ENCODE measurements at places on chromosomes 1 and 21. TPM values are rescaled to one million over a fixed set of nuclear protein-coding genes. Genes with fewer than 3 reads are reported as not detected.

DNA sequence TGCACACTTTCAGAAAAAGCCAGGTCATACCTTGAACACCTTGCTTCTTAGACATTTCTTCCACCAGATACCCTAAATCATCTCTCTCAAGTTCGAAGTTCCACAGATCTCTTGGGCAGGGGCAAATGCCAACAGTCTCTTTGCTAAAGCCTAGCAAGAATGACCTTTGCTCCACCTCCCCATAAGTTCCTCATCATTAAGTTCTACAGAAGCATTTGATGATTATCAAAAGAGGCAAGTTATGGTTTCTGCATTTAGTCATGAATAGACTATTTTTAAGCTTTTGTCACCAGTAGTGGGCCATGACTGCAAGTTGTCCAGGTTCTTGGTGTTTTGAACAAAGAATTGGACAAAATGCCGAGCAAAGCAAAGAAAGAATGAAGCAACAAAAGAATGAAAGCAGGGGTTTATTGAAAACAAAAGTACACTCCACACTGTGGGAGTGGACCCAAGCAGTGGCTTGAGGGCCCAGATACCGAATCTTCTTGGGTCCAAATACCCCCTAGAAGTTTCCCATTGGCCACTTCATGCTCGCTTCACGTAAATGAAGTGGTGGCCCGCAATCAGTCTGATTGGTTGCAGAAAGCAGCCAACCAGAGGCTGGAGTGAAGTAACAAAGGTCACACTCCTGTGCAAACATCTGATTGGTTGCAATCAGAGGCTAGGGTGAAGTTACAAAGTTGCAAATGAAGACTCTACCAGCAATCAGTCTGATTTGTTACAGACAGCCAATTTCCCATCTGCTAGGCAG, 9.8 kb upstream of the EGLN1 start:
- H3K27ac ChIP-seq = no peak overlapping the region
- H3K36me3 ChIP-seq = no peaks in the 10 kb centered on the region
- DNase-seq = no peak
- peaks cover 36% of the 10 kb centered on the region for H3K27me3 ChIP-seq
- H3K4me3 ChIP-seq = no peak overlapping the region
- H3K4me1 ChIP-seq = peaks cover 1% of the 10 kb centered on the region

DNA sequence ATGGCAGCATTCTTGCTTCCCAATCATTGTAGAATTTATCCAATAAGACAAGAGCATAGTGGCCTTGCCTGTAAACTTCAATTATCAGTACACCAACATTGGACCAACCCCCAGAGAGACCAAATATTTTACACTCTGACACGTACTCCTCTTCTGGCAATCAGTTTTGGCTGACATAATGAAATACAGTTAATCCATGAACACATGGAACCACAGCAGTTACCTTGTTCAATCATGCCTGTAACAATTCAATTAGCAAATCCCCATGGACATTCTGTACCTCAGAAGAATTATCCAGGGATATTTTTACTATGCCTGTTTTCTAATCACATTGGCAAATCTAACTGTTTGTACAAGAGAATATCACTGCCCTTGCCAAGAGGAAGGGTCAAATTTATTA, 2162.0 kb downstream of the MRPL39 start:
- H3K27me3 ChIP-seq = no peaks in the 10 kb centered on the region
- no peak for DNase-seq
- H3K4me1 ChIP-seq = no peaks in the 10 kb centered on the region
- H3K36me3 ChIP-seq = no peaks in the 10 kb centered on the region

- no peak overlapping the region for H3K4me3 ChIP-seq
- no peaks in the 10 kb centered on the region for H3K36me3 ChIP-seq
- no peaks in the 10 kb centered on the region for H3K4me1 ChIP-seq
Measured at GRCh38 chr1:96880626-96881025, 159.0 kb downstream of the PTBP2 start.

DNA sequence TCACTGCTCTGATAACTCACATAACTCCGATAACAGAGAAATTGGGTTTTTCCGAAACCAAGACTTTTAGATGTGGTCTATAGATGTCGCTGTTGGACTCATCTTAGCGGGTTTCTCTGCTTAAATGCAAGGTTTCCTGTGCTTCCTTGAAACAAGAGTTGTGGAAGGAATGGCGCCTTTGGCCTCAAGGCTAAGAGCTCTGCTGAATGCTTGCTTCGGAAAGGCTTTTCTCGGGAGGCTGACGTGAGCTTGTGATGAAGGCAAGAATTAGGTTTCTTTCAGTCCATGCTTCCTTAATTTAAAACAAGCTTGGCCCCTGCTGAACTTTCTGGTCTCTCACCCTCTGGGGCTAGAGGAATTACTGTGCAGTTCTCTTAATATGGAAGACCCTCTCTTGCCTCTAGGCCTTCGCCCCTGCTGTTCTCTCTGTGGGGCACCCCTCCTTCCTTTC, 113.5 kb downstream of the MAP3K21 start:
- DNase-seq = no peak
- no peak overlapping the region for H3K4me3 ChIP-seq
- H3K27me3 ChIP-seq = peaks cover 13% of the 10 kb centered on the region

DNA sequence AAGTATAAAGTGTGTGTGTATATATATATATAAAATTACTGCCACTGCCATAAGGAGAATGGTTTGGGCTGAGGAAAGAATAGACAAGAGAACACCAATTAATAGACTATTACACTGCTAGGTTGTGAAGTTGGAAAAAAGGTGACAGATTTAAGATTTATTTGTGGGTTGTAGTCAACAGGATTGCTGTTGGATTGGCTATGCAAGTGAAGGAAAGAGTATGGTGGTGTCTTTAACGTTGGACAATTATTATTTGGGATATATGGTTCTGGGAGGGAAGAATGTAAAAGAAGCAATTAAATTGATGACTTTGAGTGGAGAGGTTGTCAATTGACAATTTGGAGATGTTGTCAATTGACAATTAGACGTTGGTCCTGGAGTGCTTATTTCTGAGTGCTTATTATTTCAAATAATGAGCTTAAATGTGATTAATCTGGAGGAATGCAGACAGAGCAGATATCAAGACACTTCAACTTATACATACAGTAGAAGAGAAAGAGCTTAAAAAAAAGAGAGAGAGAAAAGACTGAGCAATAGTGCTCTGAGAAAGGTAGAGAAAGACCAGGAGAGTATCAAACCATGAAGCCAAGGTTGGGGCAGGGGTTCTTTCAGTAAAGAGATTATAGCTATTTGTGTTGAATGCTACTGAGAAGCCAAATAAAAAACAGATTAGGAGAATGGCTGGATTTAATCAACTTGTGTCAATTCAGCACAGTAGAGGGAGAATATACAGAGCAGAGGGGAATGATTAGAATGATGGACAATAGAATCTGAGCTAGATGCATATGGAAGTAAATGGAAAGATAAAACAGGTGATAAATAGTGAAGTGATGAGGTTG, 9.7 kb downstream of the PTGS2 start:
- peaks cover 13% of the 10 kb centered on the region for H3K27me3 ChIP-seq
- no peak overlapping the region for H3K27ac ChIP-seq
- H3K4me1 ChIP-seq = no peaks in the 10 kb centered on the region
- DNase-seq = no peak
- H3K4me3 ChIP-seq = no peak overlapping the region

- H3K4me1 ChIP-seq = peaks cover 1% of the 10 kb centered on the region
- DNase-seq = no peak
- H3K4me3 ChIP-seq = no peak overlapping the region
- H3K27me3 ChIP-seq = no peaks in the 10 kb centered on the region
- peaks cover 2% of the 10 kb centered on the region for H3K36me3 ChIP-seq
Measured at GRCh38 chr1:43904660-43905551, 28.7 kb upstream of the ARTN start.

DNA sequence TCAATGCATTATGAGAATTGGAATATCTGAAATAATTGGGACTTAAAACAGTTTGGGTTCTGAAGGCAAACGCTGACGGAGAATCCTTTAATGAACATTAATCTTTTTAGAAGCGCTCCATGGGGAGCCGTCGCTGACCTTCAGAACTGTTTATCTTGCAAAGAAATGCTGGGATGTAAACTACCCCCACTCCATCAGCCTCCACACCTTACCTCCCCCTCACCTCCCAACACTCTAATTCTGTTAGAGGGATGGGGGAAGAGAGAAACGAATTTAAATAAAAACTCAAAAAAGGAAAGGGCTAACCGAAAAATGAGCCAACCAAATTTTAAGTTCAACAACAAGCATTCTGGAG, 44.1 kb upstream of the DNAJC6 start:
- H3K27me3 ChIP-seq = peaks cover 48% of the 10 kb centered on the region
- DNase-seq = no peak
- H3K4me1 ChIP-seq = peaks cover 33% of the 10 kb centered on the region
- no peak overlapping the region for H3K27ac ChIP-seq

Gene HAPLN2
- not detected for total RNA-seq

DNA sequence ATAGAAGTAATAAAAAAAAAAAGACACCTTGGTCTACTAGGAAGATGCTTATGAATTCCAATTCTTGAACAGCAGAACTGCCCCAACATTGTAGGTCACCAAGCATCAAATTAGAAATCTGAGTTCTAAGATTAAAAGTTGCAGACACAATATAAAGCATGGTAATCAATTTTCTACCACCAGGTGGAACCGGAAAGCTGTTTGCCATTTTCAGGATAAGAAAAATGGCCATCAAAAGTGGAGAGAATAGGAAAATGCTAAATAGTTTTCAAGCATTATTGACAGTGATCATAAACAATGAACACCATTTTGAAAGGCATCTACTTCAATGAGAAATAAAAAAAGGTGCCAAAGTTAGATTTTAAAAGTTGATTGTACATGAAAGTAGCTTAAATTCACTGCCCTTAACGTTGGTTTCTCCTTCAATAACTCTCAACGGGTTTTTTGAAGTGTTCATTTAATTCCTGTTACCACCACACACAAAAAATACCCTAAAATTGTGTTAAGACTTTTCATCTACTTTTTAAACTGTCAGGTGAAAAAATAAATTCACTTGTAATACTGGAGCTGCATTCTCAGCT, 252.9 kb downstream of the KCNT2 start:
- H3K4me1 ChIP-seq = no peaks in the 10 kb centered on the region
- no peak overlapping the region for H3K27ac ChIP-seq
- H3K36me3 ChIP-seq = no peaks in the 10 kb centered on the region
- DNase-seq = no peak
- no peaks in the 10 kb centered on the region for H3K27me3 ChIP-seq

GRCh38 chr1:44713321-44713781, 17.6 kb downstream of the RNU5D-1 start:
- no peak overlapping the region for H3K4me3 ChIP-seq
- no peak overlapping the region for H3K27ac ChIP-seq
- H3K4me1 ChIP-seq = peaks cover 32% of the 10 kb centered on the region
- H3K36me3 ChIP-seq = no peaks in the 10 kb centered on the region
- peaks cover 13% of the 10 kb centered on the region for H3K27me3 ChIP-seq
- no peak for DNase-seq

Gene ANGPTL1
- total RNA-seq = not detected

GRCh38 chr1:29607236-29607635, 370.9 kb downstream of the PTPRU start:
- H3K27me3 ChIP-seq = peaks cover 5% of the 10 kb centered on the region
- H3K36me3 ChIP-seq = no peaks in the 10 kb centered on the region
- H3K27ac ChIP-seq = no peak overlapping the region
- no peak overlapping the region for H3K4me3 ChIP-seq
- no peaks in the 10 kb centered on the region for H3K4me1 ChIP-seq

- no peaks in the 10 kb centered on the region for H3K4me1 ChIP-seq
- DNase-seq = no peak
- no peaks in the 10 kb centered on the region for H3K27me3 ChIP-seq
- H3K36me3 ChIP-seq = no peaks in the 10 kb centered on the region
- H3K27ac ChIP-seq = no peak overlapping the region
Measured at GRCh38 chr1:68000191-68000590, 50.2 kb downstream of the DIRAS3 start.

Gene NCF2
- 2.6 TPM for total RNA-seq

DNA sequence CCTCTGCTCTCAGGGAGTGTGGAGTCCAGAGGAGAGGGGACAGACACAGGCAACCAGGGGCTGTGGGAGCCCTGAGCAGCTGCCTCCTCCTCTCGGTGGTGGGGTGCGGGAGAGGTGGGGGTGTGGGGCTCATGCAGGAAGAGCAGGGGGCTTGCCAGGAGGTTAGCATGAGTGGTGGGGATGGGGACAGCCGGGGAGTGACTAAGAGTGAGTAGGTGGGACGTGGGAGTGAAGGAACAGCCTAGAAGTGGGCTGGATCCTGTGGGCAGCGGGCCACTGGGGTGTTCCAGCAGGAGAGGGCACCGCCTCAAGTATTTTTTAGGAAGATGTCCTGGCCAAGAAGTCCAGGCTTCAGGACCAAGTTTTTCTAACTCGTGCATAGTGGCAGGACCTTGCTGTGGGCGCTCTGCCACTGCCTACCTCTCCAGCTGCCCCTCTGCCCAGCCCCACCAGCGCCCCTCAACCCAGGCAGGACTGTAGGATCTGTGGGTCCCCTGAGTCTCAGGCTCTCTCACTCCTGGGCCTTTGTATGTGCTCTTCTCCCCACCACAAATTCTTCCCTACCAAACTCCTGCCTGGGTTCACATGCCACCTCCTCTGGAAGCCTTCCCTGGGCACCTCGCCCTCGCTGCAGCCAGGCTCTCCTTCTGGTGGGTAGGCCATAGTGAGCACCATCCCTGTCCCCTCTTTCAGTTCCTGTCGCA, 18.8 kb upstream of the LHX4 start:
- no peak for DNase-seq
- peaks cover 10% of the 10 kb centered on the region for H3K4me1 ChIP-seq
- no peak overlapping the region for H3K4me3 ChIP-seq

- H3K4me1 ChIP-seq = peaks cover 34% of the 10 kb centered on the region
- H3K36me3 ChIP-seq = no peaks in the 10 kb centered on the region
- H3K27ac ChIP-seq = no peak overlapping the region
- no peaks in the 10 kb centered on the region for H3K27me3 ChIP-seq
- DNase-seq = no peak
- H3K4me3 ChIP-seq = no peak overlapping the region
Measured at GRCh38 chr1:27596986-27597385, 7.0 kb downstream of the AHDC1 start.

GRCh38 chr1:53153752-53154151, 11.3 kb upstream of the SLC1A7 start:
- H3K27me3 ChIP-seq = peaks cover 7% of the 10 kb centered on the region
- H3K4me3 ChIP-seq = no peak overlapping the region
- no peaks in the 10 kb centered on the region for H3K36me3 ChIP-seq
- no peak overlapping the region for H3K27ac ChIP-seq

Gene MLLT11
- 3.8 TPM for total RNA-seq

GRCh38 chr1:200118779-200119505, 91.4 kb downstream of the NR5A2 start:
- H3K4me3 ChIP-seq = no peak overlapping the region
- no peaks in the 10 kb centered on the region for H3K36me3 ChIP-seq

Gene HHIPL2
- 0.16 TPM for total RNA-seq

DNA sequence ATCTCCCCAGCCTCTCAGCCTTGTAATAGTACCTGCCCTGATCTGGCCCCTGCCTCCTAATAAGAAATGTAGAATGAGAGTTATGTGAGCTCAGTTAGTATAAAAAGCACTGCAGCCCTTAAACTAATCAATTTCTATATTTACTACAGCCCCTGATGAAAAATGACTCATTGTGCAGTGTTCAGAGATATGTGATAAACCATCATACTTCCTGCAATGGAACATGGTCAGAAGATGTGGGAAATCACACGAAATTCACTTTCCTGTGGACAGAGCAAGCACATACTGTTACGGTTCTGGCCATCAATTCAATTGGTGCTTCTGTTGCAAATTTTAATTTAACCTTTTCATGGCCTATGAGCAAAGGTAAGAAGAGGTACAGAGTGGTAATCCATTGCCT, 176.8 kb upstream of the PDE4B start:
- no peaks in the 10 kb centered on the region for H3K36me3 ChIP-seq
- H3K27me3 ChIP-seq = no peaks in the 10 kb centered on the region
- no peak overlapping the region for H3K27ac ChIP-seq
- no peak overlapping the region for H3K4me3 ChIP-seq
- DNase-seq = no peak
- peaks cover 5% of the 10 kb centered on the region for H3K4me1 ChIP-seq

Gene LAMC2
- not detected for total RNA-seq

Gene CD5L
- not detected for total RNA-seq
